ENCODE measurements at places on chromosomes 7 and 10.

GRCh38 chr10:133211959-133212852 lies 17.8 kb upstream of the UTF1 start:
- ATAC-seq = no peak

DNA sequence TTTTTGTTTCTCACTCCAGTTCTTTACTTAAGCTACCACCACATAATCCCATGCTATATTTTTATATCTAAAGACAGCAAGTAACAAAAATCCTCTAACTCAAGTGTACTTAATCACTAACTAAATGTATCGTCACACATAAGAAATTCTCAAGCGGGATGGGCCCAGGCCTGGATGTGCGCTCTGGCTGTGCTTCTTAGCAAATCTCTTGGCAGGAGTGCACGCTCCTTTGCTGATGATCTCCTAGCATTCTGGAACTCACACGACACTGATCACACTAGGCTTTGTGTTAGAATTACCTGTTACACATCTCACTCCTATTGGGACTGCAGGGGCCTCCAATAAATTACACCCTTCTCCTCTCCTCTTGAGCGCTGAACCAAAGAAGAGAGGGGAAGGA lies 46.7 kb upstream of the CALD1 start:
- no peak for ATAC-seq

GRCh38 chr10:98919899-98920298 lies 315.8 kb downstream of the HPSE2 start:
- no peak for ATAC-seq

DNA sequence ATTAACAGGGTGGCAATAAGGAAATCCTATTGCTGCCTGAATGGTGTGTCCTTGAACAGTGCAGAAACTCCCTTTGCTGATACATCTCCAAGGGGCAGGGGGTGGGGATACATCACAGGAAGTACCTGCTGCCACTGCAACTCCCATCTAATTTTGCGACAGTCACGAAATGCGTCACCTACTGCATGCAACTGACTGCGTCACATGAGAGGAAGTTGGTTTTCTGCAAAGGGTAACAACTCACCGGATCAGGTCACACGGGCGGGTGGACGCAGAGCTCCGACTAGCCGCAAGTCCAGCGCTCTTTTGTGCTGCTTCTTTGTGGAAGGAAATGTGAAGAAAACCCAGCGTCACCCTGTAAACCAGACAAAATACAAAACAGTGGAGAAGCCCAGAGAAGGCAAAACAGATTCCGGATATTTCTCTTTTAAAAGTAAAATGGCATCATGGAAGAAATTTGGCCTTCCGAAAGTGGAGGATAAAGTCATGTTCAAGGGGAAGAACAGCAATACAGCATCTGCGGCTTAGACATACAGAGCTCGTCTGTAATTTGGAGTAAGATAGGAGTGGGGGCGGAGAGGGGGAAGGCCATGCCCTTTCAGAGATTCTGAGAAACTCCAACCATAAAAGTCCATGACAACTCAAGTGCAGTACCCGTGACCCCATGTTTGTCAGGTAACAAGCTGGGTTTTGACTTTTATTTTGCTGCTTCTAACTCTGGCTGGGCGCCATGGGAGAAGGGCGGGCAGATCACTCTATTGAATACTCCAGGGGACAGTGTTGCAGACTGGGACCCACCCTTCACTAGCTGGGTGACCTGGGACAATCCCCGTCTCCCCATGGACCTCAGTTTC lies 32.3 kb upstream of the PLEKHS1 start:
- no peak for ATAC-seq

GRCh38 chr10:69459101-69459790 lies 8.0 kb downstream of the TSPAN15 start:
- no peak for ATAC-seq

DNA sequence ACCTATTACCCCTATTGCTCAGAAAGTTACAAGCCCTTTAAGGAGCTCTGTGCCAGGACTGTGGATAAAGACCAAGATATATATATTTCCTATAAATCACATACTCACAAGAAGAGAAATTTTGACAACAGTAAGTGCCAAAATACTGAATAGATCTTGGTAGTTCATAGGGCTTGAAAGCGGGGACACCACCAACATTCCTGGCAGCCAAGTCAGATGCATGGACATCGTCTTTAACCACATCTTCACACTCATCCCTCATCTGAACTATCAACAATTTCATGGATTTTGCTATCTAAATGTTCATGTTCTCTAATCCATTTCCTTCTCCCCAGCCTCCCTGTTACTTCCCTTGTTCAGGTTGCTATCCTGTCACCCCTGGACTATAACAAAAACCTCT lies 67.5 kb upstream of the LRRC17 start:
- ATAC-seq = no peak

DNA sequence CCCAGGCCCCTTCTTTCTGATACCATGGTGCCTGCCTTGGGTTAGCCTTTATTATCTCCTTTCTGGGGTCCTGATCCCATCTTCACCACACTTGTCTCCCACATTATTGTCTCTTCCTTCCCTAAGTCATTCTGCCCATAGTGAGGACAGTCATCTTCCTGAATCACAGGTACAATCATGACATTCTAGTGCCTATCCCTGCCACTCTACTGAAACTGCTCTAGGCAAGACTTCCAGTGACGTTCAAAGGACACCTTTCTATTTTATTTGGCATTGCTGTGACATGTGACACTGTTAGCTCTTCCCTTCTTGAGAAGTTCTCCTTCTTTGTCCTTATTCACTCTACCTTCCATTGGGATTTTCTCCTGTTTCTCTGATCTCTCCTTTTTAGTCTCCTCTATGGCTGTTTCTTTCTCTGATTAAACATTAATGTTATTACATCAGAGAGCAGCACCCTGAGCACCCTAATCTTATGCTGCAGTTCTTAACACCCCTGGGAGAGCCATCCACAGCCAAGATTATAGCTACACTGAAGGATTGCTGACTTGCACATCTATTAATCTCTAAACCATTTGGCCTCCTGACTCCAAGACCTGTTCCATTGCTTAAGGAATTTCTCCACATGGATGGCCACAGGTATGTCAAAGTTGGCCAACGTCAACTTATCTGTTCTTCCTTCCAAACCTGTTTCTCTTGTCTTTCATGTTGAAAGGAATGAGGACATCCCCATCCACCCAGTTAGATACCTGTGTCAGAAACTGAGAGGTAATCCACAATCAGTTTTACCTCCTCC lies 10.9 kb downstream of the MACC1 start:
- ATAC-seq = no peak

GRCh38 chr7:154832557-154833138 lies 170.3 kb downstream of the PAXIP1 start:
- no peak for ATAC-seq

DNA sequence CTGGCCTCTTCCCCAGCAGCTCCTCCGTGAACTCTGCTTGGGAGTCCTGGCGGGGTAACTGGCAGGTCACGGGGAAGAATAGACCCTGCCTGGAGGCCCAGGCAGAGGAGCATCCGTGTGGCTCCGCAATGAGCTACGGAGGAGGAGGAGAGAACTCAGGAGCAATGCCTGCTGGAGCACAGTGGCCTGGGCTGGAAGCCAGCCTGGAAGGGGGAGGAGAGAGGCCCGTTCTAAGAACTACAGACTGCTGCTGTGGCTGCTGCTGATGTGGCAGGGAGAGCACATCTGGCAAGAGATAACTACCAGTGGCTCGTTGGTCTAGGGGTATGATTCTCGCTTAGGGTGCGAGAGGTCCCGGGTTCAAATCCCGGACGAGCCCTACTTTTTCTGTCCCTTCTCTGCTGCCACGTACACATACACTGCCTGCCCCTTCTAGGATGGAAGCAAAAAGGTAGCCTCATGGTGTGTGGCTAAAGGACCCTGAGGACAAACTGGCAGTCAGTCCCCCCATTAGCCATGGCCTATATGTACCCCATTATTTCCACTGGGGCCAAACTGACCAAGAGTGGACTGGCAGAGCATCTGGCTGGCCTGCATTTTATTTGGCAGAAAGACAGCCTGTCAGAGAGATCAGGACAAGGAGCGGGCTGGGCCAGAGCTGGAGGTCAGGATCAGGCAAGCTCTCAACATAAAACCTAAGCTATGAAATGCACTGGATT lies 7.7 kb upstream of the OPN1SW start:
- ATAC-seq = no peak

- ATAC-seq = no peak
Measured at GRCh38 chr7:42469341-42469740, 232.3 kb upstream of the GLI3 start.

- no peak for ATAC-seq
Measured at GRCh38 chr10:86255405-86256251, 111.0 kb downstream of the GRID1 start.

DNA sequence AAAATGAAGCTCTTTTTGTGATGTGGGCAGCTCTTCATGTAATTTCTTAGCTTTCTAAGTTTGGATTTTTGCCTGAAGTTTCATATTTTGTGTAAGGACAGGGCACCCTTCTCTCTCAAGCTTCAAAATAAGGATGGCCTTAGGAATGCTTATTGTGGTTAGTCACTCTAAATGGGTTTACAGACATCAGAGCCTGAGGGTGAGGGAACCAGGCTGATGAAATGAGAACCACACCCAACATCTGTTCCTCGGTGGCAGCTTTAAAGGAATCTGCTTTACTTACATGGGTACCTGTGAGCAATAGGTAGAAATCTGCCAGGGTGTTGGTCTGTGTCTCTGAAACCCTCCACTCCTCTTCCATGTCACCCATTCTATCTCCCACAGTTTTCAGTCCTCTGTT lies 174.3 kb downstream of the EMX2 start:
- no peak for ATAC-seq

DNA sequence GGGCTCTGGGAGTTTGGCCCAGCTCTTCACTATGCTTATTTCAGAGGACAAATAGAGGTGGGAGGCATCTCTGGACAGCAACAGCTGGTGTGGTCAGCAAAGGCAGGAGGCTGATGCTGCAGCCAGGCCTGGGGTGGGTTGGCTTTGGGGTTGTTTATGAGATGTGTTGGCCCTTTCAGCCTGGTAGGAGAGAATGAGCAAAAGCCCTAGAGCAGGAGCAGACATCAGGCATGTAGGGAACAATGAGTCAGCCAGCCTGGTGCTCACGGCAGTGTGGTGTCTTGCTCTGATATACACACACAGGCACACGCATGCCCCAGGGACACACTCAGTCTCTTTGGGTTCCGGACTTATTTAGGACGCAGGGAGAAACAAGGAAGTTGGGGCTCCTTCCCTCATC lies 157.1 kb downstream of the PRKCQ start:
- peak; percentile 97 for ATAC-seq

GRCh38 chr10:101566333-101567164 lies 21.5 kb downstream of the POLL start:
- ATAC-seq = no peak

GRCh38 chr10:131439705-131440104 lies 128.2 kb upstream of the TCERG1L start:
- ATAC-seq = no peak

DNA sequence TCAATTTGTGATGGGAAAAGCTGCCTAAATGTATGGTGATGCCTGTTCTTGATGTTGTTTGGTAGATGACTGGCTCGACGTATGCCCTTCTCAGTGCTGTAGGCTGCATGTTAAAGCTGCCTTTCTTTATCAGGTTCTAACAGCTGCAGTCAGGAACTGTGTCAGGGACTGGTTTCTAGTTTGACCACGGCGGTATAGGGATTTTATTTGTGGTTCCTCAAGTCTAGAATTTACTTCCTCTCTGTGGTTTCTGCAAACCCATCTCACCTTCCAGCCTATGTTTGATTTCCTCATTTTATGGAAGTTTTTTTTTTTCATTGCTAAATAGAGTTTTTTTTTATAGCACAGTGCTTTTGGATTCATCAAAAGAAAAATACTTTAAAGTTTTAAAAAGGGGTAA lies 26.5 kb downstream of the LMTK2 start:
- peak; percentile 68 for ATAC-seq

DNA sequence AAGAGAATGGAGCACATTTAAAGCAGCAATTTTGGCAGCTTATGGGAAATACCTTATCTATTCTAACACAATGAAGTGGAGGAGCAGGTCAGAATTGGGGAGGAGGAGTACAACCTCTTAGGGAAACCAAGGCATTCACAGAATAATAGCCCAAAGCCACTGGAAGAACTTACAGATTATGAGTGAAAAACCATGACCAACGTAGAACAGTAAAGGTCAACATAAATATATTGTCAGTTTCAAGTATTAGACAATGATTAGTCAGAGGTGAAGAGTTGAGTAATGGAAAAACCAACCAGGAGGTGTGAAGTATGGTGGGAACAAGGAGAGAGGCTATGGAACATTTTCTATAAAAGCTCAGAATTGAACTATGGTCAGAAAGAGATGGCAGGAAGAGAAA lies 304.3 kb upstream of the SP4 start:
- peak; percentile 49 for ATAC-seq

GRCh38 chr7:38561166-38561565 lies 70.0 kb downstream of the AMPH start:
- no peak for ATAC-seq

GRCh38 chr10:131678171-131678570 lies 222.6 kb upstream of the PPP2R2D start:
- ATAC-seq = no peak

DNA sequence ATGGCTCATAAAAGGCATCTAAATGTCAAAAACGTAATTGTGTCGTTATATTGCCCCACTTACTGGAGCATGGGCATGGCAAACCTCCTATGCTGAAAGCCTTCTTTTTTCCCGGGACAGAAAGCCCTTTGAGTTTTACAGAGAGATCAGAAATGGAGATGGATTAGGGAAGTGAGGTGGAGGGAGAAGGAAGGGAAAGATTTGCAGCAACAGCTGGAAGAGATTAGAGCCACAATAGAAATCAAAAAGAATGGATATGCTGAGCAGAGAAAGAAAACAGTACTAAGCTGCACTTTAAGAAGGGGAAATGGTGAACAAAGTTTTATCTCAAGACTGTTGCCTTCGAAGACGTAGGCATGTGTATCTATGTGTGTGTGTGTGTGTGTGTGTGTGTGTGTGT lies 97.2 kb upstream of the PCGF5 start:
- ATAC-seq = no peak

- ATAC-seq = no peak
Measured at GRCh38 chr7:132112657-132113056, 463.6 kb downstream of the PLXNA4 start.

- peak; percentile 28 for ATAC-seq
Measured at GRCh38 chr7:92832534-92833023, 3.8 kb downstream of the CDK6 start.

DNA sequence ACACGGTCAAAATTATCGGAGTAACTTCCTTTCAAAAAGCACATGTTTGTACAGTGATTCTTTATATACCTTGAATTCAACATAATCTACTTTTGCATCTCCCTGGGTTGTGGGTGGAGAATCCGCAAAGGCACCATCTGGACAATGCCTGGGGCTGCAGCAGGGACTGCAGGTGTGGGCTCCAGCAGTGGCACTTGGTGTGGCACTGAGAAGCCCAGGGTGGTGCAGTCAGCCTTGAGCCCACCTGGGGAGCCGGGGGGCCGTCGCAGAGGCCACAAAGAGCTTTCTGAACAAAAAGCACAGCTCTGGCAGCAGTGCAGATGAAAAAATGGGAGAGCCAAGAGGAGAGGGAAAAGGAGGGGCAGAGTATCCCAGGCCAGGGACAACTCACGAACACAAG lies 22.2 kb downstream of the PARD3 start:
- no peak for ATAC-seq

- ATAC-seq = peak; percentile 83
Measured at GRCh38 chr7:36686499-36686898, 37.8 kb downstream of the AOAH start.

GRCh38 chr10:132328738-132329137 lies 3.3 kb upstream of the LRRC27 start:
- ATAC-seq = no peak
